ENCODE measurements at places on chromosomes 3 and 15. TPM values are rescaled to one million over a fixed set of nuclear protein-coding genes. Genes with fewer than 3 reads are reported as not detected.

Gene CPNE9
- polyA plus RNA-seq = 0.17 TPM

DNA sequence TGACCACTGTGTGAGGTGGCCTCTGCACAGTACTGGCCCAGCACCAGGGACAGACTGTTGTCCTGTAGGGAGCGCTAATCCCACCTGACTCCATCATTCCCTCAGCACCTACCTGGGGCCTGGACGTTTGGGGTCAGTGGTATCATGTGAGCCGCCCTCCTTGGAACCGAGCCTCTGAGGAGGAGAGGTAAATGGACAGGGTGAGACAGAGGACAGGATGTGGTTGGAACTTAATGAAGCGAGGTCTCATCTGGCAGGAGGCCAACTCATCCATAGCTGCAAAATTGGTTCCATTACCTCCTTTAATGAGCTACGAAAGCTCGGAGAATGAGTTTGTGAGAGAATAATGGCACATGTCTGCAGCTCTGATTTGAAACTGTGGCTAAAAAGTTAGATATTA lies 13.9 kb downstream of the MAPKAPK3 start:
- DNase-seq = no peak

Gene FBXW12
- polyA plus RNA-seq = 0.37 TPM

DNA sequence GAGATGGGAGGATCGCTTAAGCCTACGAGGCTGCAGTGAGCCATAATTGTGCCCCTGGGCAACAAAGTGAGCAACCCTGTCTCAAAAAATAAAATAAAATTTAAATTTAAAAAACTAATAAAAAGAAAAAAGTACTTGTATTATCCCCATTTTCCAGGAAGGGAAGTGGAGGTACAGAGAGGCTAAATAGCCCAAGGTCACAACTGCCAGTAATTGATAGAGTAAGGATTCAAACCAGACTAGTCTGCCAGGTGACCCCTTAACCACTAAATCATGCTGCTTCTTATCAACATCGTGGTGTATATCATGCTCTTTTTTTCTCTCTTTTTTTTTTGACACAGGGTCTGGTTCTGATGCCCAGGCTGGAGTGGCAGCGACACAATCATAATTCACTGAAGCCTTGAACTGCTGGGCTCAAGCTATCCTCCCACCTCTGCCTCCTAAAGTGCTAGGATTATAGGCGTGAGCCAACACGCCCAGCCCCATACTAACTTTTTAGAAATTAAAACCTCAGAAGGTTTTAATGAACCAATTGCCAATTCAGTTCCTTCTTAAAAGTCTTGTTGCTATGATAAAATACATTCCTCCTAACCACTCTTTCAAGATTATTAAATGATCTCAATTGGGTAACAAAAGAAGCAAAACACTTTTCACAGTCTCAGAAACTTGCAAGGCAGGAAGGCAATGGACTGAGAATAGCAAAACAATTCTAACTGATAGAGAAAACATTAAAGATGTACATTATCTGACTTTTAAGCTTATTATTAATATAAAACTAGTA lies 30.5 kb downstream of the HERC1 start:
- no peak for DNase-seq

Gene CD86
- 2.2 TPM for polyA plus RNA-seq

DNA sequence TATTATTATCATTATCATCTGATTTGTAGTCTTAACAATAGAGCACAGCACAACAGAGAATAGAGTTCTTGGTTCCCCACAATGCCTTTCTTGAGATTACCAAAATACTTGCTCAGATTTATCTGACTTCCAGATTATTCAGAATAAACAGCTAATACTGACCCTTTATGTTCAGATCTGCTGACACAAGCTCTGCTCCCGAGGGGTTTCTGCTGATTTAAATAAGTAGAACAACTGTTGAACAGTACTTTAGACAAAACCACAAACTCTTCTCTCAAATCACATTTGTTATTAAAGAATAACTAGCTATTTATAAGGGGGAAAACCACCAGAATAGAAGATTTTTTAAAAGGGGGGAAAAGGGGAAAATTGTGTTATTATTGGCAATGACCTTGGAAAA lies 380.2 kb upstream of the ATP11B start:
- no peak for DNase-seq

DNA sequence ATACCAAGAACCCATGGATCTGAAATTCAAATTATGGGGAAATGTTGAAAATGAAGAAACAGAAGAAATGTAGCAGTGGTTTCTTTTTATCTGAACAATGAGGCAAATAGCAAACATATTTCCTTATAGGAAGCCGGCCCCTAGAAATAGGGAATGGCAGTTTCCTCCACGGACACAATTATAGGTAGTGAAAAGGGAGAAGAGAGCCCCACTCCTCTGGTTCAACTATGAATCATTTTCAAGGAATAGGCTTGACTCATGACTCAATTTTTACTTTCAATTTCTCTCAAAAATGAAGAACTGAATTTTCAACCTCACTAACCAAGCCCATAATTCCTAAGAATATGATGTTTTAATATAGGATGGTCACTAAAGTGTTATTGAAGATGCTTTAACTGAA lies 243.1 kb downstream of the MECOM start:
- DNase-seq = no peak

DNA sequence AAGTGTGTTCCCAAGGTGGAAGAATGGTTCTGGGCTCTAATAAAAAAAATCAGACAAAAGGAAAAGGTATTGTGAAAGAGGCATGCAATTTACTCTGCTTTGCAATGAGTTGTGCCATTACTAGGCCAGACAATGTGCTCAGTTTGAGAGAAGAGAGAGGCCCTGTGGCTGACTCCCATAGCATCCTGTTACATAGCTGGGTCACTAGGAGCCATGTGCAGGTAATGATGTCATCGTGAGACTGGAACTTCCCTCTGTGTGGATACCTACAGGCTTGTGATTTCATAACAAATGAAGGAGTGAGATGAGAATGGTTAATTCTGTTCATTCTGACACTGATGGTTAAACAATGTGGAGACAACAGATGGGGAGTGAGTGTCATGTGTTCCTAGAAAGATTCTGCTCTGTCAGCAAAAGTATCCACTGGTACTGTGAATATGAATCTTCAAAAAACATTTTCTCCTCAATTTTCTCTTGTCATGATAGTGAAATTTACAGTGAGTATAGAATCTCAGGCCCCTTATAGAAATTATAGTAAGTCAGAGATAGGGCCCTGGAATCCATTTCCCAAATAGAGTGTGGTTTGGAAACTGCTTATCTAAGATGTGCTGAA lies 648.7 kb upstream of the DPPA4 start:
- no peak for DNase-seq

Gene A4GNT
- 0.12 TPM for polyA plus RNA-seq

DNA sequence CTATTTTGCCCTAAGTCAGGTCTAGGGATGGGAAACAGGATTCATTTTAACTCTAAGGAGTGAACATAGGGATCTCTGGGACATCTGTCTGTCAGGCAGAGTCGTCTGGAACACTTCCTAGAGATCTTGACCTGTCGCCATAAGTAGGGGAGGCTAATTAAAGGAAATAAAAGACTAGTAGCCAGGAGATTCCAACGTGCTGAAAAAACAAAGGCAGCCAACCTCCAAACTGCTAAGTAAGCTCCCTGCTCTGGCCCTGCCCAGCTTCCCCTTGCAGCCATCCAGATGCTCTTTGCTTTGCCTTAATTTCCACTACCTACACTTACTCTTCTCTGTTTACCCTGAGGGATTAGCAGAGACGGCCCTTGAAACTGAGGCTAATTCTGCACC lies 18.4 kb upstream of the TSEN2 start:
- no peak for DNase-seq

Gene HYAL1
- 6.7 TPM for polyA plus RNA-seq

- no peak for DNase-seq
Measured at GRCh38 chr15:41573396-41573795, 14.4 kb downstream of the TYRO3 start.

DNA sequence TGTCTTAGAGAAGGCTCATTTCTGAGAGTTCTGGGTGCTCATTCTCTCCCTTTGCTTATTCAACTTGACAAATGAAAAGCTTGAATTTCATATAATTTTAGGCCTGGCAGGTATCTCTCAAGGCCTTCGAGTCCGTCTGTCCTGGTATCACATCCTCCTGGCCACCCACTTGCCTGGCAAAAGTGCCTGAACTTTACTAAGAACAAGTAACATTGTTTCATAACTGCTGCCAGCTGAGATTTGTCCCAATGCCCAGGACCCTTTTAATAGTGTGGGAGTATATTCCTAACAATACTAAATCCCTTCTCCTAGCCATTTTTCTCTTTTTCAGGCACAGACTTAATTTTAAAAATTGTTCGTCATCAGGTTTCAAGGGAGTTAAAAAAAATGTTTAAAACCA lies 18.1 kb downstream of the LARP6 start:
- DNase-seq = no peak

GRCh38 chr15:98549003-98549402 lies 99.3 kb upstream of the IGF1R start:
- DNase-seq = no peak

Gene DLL4
- 5.9 TPM for polyA plus RNA-seq

Gene CPLX3
- not detected for polyA plus RNA-seq

DNA sequence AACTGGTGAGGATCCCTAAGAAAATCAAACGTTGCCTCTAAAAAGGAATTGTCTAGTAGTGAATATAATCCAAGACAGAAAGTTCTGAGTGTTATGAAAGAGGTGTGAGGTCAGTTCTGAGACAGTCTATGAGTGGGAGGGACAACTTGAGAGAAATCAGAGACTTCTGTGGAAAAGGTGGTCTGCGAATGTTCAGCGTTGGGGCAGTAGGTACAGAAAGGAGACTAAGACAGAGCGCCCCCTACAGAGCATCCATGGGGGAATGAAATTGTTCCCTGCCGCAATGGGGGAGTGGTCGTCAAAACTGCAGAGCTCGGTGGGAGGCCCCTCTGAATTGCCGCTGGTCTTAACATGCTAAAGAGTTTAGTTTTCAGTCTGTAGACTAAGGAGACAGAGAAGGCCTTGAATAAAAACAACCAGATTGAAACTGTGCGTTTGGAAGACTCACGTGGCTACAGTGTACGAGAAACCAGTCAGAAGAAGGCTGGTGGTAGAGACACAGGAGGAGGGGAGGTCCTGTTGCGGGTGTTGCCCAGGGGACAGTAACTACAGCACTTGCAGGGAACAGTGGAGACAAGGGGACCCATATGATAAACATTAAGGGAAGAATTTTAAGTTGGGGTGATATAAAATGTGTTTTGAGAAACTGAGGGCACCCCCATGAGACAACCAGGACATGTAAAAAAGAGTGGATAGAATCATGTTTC lies 6.9 kb downstream of the TNIK start:
- no peak for DNase-seq

- no peak for DNase-seq
Measured at GRCh38 chr3:164194842-164195241, 883.5 kb downstream of the SI start.

Gene WDR93
- 3.0 TPM for polyA plus RNA-seq

GRCh38 chr15:49712846-49713450 lies 92.1 kb downstream of the DTWD1 start:
- no peak for DNase-seq

DNA sequence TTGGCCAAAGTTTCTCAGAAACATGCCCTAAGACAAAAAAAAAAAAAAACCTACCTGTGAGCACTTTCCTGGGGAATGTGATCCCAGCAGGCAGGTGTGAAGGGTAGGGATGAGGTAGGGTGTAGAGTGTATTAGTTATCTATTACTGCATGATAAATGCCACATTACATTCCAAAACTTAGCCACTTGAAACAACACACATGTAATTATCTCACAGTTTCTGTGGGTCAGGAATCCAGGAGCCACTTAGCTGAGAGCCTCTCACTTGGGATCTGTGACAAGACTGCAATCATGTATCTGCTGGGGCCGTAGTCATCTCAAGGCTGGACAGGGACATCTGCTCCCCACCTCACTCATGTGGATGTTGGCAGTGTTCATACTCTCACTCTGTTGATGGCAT lies 18.9 kb upstream of the FBN1 start:
- DNase-seq = no peak

DNA sequence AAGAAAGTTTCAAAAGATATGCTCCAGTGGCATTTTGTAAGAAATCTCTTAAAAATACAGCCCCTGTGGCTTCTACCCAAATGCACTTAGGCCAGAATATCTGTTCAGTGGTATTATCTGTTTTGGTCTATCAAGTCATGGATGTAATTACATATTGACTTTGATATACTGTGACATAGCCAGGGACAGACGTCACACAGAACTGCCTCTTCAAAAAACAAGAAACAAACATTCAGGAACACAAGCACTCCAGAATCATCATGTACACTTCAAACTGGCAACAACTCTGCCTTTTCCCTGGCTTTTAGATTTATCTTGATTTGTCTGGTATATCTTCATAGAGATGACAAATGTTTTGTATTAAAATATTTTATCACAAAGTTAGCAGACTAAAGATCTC lies 240.3 kb downstream of the IL5RA start:
- no peak for DNase-seq

Gene TUSC7
- not detected for polyA plus RNA-seq

GRCh38 chr3:150770681-150771080 lies 7.7 kb upstream of the SIAH2 start:
- no peak for DNase-seq

GRCh38 chr3:21435871-21436270 lies 315.1 kb downstream of the ZNF385D start:
- no peak for DNase-seq

- DNase-seq = no peak
Measured at GRCh38 chr3:3089017-3089416, 21.2 kb downstream of the IL5RA start.

DNA sequence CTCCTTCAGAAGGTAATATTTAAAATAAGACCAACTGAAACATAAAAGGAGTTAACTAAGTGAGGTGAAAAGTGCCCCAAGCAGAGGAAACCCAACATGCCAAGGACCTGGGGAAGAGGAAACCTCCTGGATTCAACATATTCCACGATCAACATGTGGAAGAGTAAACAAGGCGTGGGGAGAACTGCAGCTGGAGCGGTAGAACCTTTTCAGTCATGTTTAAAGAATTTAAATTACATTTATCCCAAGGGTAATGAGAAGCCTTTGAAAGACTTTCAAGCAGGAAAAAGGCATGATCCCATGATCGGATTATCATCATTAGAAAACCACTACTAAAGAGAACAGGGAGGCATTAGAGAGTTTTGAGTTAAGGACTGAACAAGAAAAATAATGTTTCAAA lies 330.7 kb downstream of the FHIT start:
- DNase-seq = no peak

Gene CLDN18
- 0.67 TPM for polyA plus RNA-seq

DNA sequence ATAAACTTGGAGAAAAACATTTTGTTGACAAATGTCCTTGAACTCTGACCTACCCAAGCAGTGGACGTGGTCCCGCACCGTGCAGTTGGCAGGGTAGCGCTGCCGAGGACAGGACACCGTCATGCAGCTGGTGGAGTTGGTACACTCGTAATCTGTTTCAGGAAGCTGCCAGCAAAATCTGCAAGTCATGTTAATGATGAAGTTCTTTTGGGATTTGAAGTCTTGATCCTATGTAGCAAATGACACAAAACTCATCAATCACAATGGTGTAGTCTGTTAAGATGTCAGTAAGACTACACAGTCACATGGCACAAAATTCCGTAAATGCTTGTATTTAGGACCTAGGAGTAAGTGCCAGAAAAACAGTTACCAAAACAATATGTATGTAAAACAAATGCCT lies 5.5 kb downstream of the TM2D3 start:
- DNase-seq = no peak

- DNase-seq = no peak
Measured at GRCh38 chr3:113847664-113848461, 9.3 kb downstream of the GRAMD1C start.
